ENCODE measurements at places on chromosomes 7 and 10. TPM values are rescaled to one million over a fixed set of nuclear protein-coding genes. Genes with fewer than 3 reads are reported as not detected.

DNA sequence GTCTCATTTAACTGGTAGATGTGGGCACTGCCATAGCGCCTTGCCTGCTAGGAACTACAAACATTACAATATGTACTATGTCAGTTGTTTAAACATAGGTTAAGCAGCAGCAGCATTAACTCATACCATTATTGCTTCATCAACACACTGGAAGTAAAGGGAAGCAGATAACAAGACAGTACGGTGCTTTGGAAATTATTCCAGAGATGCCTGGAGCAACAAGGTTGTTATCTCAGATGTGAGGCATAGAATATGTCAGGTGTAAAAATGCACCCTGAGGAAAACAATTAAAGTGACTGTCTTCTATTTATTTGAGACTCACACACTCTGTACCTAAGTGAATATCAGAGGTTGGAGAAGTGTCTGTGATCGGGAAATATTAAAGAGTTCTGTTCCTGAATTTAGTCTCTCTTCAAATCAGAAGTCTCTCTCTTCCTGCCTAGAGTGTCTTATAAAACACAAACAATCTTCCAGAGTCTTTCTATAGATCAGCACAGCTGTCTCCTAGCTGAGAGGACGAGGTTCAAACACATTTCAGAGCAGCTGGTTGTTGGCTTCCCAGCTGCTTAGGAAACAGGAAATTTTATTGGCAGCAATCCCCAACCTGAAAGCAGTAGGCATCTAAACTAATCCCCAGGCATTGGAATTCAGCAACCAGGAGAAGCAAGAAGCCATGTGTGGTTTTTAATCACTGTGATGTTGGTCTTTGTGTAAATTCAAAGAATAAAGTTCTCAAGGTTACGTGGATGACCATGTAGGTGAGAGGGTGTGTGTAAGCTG is 994.4 kb upstream of the LRRTM3 start:
- H3K36me3 ChIP-seq: no peaks in the 10 kb centered on the region
- DNase-seq: no peak
- no peak overlapping the region for H3K27ac ChIP-seq
- no peak overlapping the region for H3K4me3 ChIP-seq
- H3K27me3 ChIP-seq: no peaks in the 10 kb centered on the region
- H3K4me1 ChIP-seq: no peaks in the 10 kb centered on the region

CYP2E1 gene
- total RNA-seq: not detected

GRCh38 chr7:516606-517456 is 2.8 kb downstream of the PDGFA start:
- H3K27me3 ChIP-seq: no peaks in the 10 kb centered on the region
- H3K36me3 ChIP-seq: peaks cover 5% of the 10 kb centered on the region
- H3K4me1 ChIP-seq: peaks cover 69% of the 10 kb centered on the region
- DNase-seq: no peak

CPA5 gene
- total RNA-seq: not detected

GNGT1 gene
- not detected for total RNA-seq

- H3K36me3 ChIP-seq: no peaks in the 10 kb centered on the region
- no peak for DNase-seq
- no peaks in the 10 kb centered on the region for H3K27me3 ChIP-seq
- H3K4me1 ChIP-seq: peaks cover 12% of the 10 kb centered on the region
- H3K27ac ChIP-seq: no peak overlapping the region
Observed at GRCh38 chr10:6388261-6388893, 185.6 kb downstream of the PFKFB3 start.

DNA sequence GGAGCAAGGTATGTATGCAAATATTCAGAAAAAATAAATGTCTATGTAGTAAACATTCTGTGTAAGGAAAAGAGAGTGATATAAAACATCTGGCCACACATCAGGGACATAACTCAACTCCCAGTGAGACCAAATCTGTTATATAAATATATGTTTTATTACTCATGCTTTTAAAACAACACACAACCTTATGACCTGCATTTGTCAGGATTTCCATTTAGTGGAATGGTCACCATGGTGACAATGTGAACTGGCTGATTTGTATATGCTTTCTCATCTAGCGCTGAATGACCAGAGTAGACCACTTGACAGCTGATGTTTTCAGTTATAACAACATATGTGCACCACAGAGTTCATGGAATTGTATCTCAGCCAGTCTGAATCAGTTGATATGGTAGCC is 551.7 kb downstream of the HTR7 start:
- H3K4me3 ChIP-seq: no peak overlapping the region
- H3K27me3 ChIP-seq: no peaks in the 10 kb centered on the region
- H3K36me3 ChIP-seq: no peaks in the 10 kb centered on the region

SVOPL gene
- total RNA-seq: 0.63 TPM

DNA sequence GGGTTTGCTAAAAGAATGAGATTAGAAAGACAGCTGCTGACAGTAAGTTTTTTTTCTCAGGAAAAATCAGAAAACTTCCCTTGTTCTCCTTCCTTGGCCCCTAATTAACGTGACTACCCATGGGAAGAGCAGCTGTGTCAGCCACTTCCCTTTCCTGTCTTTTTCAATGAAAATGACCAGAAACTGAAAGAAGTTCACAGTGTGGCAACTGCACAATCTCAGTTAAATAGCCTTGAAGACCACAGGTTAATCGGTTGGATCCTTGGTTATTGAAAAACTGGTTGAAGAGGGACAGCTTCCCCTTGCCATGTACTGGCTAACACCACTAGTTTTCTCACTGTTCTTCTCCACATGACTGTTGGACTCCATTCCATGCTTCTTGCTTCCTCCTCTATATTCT is 148.8 kb upstream of the AGR3 start:
- DNase-seq: no peak
- no peak overlapping the region for H3K4me3 ChIP-seq
- no peaks in the 10 kb centered on the region for H3K36me3 ChIP-seq
- H3K27me3 ChIP-seq: no peaks in the 10 kb centered on the region
- H3K27ac ChIP-seq: no peak overlapping the region
- peaks cover 4% of the 10 kb centered on the region for H3K4me1 ChIP-seq

DNA sequence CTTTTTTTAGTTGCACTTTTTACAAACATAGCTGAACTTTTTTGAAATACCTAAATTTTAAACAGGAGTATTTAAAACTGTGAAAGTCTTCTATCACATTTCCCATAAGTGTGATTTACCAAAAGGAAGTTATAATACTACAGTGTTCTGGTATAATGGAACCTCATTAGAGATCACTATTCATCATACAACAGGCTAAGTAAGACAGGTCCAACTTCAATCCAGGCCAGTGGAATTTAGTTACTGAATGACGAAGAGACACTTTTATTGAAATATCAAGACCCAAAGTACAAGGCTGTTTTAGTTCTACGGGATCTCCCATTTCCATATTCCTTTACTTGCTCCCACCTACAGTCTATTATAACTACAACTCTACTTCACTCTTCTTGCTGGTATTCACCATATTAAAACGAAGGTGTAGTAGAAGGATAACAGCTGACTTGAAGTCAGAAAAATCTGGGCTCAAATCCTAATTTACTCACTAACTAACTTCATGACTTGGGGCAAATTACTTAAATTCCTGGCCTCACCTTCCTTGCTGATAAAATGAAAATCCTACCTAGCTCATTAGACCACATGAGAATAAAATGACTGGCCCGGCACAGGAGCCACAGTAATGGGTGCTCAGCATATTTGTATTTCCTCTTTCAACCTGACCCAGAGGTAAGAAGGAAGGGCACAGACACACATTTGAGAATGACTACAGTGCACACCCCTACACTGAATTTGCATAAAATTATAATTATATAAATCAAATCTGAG is 21.6 kb downstream of the GPAM start:
- H3K36me3 ChIP-seq: peaks cover 84% of the 10 kb centered on the region
- H3K27ac ChIP-seq: no peak overlapping the region
- no peak for DNase-seq
- no peaks in the 10 kb centered on the region for H3K27me3 ChIP-seq
- no peaks in the 10 kb centered on the region for H3K4me1 ChIP-seq

- H3K4me1 ChIP-seq: no peaks in the 10 kb centered on the region
- no peaks in the 10 kb centered on the region for H3K27me3 ChIP-seq
- no peaks in the 10 kb centered on the region for H3K36me3 ChIP-seq
- no peak overlapping the region for H3K27ac ChIP-seq
Observed at GRCh38 chr7:88635149-88635548, 124.4 kb upstream of the ZNF804B start.

OR2A1 gene
- not detected for total RNA-seq

CCL24 gene
- total RNA-seq: not detected

DNA sequence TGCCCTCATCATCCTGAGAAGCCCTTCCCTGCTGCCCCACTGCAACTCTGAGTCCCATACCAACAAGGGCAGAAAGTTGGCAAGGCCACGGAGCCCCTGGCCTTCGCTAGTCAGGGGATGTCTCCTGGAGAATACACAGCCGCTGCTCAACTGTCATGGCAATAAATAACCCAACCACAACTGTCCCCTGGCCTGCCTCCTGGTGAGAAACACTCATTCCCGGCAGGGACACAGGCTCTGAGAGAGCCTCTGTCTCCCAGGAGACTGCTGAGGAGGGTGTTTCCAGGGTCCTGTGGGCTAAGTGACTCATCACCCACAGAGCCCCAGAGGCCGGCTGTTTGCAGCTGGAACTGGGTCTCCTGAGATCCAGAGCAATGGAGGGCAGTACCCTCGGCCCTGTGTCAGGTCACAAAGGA is 354.1 kb downstream of the TNS3 start:
- no peak overlapping the region for H3K4me3 ChIP-seq
- H3K27me3 ChIP-seq: no peaks in the 10 kb centered on the region
- H3K36me3 ChIP-seq: no peaks in the 10 kb centered on the region
- H3K27ac ChIP-seq: no peak overlapping the region
- no peak for DNase-seq

DNA sequence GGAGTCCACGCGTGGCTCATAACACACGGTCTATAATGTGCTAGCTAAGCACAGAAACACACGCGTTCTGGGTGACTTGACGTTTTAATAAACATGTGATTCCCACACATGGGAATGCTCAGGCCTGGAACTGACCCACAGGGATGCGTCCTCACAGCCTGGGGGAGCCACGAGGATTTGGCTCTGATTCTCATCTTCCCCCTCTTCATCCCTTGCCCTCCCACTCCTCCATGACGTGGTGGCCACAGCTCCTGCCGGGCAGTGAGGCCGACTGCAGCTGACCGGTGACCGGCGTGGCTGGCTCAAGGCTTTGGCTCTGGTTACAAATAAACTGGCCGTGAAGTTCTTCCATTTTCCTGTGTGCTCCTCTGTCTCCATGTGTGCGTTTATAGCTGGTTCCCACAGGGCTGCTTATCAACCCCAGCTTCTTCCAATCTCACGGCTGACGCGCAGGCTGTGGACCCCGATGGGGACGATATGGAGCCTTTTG is 40.9 kb upstream of the KLF6 start:
- no peak overlapping the region for H3K4me3 ChIP-seq
- DNase-seq: peak; percentile 61
- H3K27ac ChIP-seq: peak overlapping the region; percentile 52
- no peaks in the 10 kb centered on the region for H3K36me3 ChIP-seq
- peaks cover 21% of the 10 kb centered on the region for H3K4me1 ChIP-seq
